Gastrocnemius medialis (tissue), 4 donors: ENCODE measurements at places on chromosomes 1 and 21. TPM values are rescaled to one million over a fixed set of nuclear protein-coding genes. Genes with fewer than 3 reads are reported as not detected.

DNA sequence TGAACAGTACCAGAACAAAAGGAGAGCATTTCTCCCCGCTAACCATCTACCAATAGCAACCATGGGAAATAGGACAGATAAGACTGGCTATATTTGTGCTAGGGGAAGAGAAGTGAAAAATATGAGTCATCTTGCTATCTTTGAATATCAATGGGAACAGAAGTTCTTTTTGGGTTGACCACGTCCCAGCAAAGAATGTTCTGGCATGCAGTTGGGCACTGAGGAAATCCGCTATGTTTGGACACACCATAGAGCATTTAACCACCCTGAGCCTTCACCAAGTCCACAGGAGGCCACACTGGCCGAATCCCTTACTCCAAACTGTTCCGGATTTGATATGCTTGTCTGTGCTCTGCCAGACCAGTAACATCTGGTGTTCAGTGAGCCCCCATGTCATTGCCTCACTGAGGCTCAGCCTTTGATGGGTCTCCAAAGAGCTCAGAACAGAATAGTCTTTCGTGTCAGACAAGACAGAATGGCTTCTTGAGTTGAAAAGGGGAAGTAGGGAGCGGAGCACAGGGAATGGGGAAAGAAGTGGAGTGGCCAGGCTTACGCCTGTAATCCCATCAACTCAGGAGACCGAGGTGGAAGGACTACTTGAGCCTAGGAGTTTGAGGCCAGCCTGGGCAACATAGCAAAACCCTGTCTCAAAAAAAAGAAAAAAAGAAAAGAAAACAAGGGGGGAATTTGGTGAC, 81.4 kb downstream of the SMYD2 start:
- H3K4me1 ChIP-seq, result peaks cover 40% of the 10 kb centered on the region
- H3K36me3 ChIP-seq, result peaks cover 14% of the 10 kb centered on the region

GRCh38 chr1:90821788-90822359, 104.8 kb upstream of the BARHL2 start:
- no peak for DNase-seq
- H3K27ac ChIP-seq, result no peak overlapping the region
- no peaks in the 10 kb centered on the region for H3K4me1 ChIP-seq
- no peaks in the 10 kb centered on the region for H3K27me3 ChIP-seq
- no peak overlapping the region for H3K4me3 ChIP-seq
- no peaks in the 10 kb centered on the region for H3K36me3 ChIP-seq

- no peaks in the 10 kb centered on the region for H3K27me3 ChIP-seq
- DNase-seq, result no peak
- no peaks in the 10 kb centered on the region for H3K36me3 ChIP-seq
- no peak overlapping the region for H3K4me3 ChIP-seq
- H3K4me1 ChIP-seq, result no peaks in the 10 kb centered on the region
Measured at GRCh38 chr1:41409825-41410224, 48.6 kb downstream of the FOXO6 start.

DNA sequence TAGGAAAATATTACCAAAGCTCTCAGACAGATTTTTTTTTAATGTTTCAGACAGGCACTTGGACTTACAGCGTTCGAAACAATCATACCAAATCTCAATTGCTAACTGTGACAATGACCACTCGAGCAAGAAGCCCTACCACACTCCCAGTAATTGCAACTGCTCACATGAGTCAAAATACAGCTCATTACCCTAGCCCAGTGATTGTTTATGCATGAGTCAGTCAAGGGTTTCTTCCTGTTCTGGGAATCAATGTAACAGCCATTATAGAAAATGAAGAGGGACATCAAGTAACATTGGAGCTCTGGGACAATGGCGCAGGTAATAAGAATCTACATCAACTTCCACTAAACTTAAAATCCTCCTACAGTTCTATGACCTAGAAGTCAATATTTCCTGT, 56.1 kb upstream of the SH3GLB1 start:
- H3K27ac ChIP-seq, result no peak overlapping the region
- no peaks in the 10 kb centered on the region for H3K4me1 ChIP-seq
- no peaks in the 10 kb centered on the region for H3K36me3 ChIP-seq
- DNase-seq, result no peak
- no peak overlapping the region for H3K4me3 ChIP-seq
- no peaks in the 10 kb centered on the region for H3K27me3 ChIP-seq

PDPN gene
- total RNA-seq, result 10.0 TPM

SPRR2B gene
- not detected for total RNA-seq

- DNase-seq, result no peak
- H3K4me1 ChIP-seq, result no peaks in the 10 kb centered on the region
- no peak overlapping the region for H3K4me3 ChIP-seq
- H3K27ac ChIP-seq, result no peak overlapping the region
- no peaks in the 10 kb centered on the region for H3K27me3 ChIP-seq
- no peaks in the 10 kb centered on the region for H3K36me3 ChIP-seq
Measured at GRCh38 chr1:99281105-99281504, 16.8 kb downstream of the PLPPR4 start.

SH3BGR gene
- 182 TPM for total RNA-seq

DNA sequence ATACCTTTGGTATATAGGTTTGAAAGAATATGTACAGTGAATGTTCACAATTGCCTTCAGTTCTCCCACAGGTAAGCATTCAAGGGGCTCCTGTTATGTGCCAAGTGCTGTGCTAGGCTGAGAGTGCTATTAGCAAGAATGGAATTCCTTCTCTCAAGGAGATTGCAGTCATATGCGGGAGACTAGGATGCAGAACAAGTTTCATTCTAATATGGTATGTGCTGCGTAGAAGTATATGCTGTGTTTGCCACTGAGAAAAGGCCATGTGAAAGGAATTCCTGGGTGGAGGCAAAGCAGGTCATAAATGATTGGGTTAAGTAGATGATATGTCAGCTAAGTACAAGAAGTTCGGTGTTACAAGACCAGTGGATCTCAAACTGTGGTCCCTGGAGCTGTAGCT, 303.0 kb downstream of the GPATCH2 start:
- no peak for DNase-seq
- no peak overlapping the region for H3K4me3 ChIP-seq
- no peaks in the 10 kb centered on the region for H3K36me3 ChIP-seq
- H3K27ac ChIP-seq, result no peak overlapping the region
- H3K27me3 ChIP-seq, result no peaks in the 10 kb centered on the region
- H3K4me1 ChIP-seq, result no peaks in the 10 kb centered on the region

- H3K27me3 ChIP-seq, result no peaks in the 10 kb centered on the region
- peaks cover 21% of the 10 kb centered on the region for H3K4me1 ChIP-seq
- H3K36me3 ChIP-seq, result peaks cover 23% of the 10 kb centered on the region
- no peak overlapping the region for H3K27ac ChIP-seq
- H3K4me3 ChIP-seq, result no peak overlapping the region
Measured at GRCh38 chr21:46639489-46640386, 4.3 kb downstream of the PRMT2 start.

DNA sequence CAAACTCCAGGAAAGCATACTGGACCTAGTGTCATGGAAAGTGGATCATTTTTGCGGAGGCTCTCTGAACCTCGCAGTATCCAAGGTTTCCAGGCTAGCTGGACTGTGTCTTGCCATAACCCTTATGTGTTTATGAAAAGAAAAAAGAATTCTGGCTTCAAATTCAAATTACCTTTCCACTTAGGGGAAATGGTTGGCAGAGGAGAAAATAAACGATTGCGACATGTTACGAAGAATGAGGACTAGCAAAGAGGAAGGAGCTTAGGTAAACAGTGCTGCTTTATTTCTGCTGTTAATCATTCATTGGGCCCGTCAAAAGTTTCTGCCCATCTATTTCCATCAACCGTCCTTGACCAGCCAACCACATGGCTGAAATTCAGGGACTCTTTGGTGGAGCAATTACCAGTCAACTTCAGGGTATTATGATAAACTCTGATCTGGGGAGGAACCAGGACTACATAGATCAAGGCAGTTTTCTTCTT, at the start of gene C4BPA:
Gene C4BPA (plus strand): TSS at position 342 of the 482 bp plus-strand sequence. CDS start 8,793 bp downstream, outside the sequence.
- no peak for DNase-seq
- H3K27me3 ChIP-seq, result no peaks in the 10 kb centered on the region
- H3K27ac ChIP-seq, result no peak within 1 kb of the TSS

CD247 gene
- not detected for total RNA-seq

CLCA1 gene
- total RNA-seq, result not detected

GRCh38 chr1:21495225-21495820, 13.9 kb upstream of the ALPL start:
- peaks cover 6% of the 10 kb centered on the region for H3K27me3 ChIP-seq
- H3K36me3 ChIP-seq, result no peaks in the 10 kb centered on the region
- H3K4me3 ChIP-seq, result no peak overlapping the region
- no peak overlapping the region for H3K27ac ChIP-seq

DNA sequence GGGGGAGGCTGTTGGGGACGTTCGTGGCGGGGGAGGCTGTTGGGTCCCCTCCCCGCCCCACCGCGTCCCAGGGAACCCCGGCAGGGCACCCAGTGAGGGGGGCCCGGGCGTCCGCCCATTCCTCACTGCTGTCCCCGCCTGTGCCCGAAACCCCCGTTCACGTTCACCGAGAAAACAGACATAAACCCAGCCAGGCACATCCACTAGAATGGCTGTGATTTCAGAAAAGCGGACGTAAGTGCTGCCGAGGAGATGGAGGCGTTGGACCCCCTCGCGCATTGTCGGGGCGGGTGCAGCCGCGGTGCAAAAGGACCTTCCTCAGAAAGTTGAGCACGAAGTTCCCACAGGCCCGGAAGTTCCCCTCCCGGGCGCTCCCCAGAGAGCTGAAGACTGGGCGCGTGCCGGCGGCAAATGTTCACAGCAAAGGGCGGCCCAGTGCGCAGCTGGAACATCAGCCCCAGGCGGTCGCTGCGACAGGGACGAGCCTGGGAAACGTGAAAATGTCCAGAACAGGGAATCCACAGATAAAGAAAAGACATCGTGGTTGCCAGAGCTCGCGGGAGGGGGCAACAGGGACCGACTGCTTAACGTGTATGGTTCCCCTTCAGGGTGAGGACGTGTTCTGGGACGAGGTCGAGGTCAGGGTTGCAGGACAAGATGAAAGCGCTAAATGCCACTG, 18.5 kb upstream of the SAMD11 start:
- H3K36me3 ChIP-seq, result no peaks in the 10 kb centered on the region
- H3K4me1 ChIP-seq, result peaks cover 4% of the 10 kb centered on the region
- DNase-seq, result no peak

DNA sequence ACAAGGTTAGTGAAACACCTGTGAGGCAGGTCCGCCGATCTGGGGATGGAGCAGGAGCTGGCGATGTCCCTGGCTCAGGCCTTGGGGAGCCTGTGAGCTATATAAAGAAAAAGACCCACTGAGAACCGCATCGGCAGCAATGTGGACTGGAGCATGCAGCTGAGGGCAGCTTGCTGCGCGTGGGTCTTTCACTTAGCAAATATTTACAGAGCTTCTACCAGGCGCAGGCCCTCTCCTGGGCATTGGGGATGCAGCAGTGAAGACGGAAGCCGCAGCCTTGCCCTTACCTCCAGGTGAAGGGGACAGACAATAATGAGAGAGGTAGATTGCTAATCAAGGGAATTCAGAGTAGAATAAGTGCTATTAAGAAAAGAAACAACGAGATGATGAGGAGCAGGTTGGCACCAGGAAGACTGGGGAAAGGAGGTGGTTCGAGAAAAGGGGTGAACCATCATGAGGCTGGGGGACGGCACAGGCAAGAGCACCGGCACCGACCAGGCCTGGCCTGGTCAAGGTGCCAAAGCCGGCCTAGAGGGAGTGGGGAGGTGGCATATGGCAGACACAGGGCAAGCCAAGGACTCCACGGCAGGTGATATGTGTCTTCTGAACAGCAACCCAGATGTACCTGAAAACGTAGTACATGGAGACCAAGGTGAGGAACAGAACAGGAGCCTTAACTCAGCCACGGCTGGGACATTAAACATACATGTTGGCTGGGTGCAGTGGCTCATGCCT, 60.7 kb upstream of the PAX7 start:
- H3K27me3 ChIP-seq, result no peaks in the 10 kb centered on the region
- no peaks in the 10 kb centered on the region for H3K36me3 ChIP-seq
- no peaks in the 10 kb centered on the region for H3K4me1 ChIP-seq
- H3K27ac ChIP-seq, result no peak overlapping the region
- H3K4me3 ChIP-seq, result no peak overlapping the region

GRCh38 chr1:19385869-19386591, 73.9 kb downstream of the SLC66A1 start:
- DNase-seq, result no peak
- H3K27ac ChIP-seq, result peak overlapping the region; percentile 49
- H3K4me1 ChIP-seq, result peaks cover 23% of the 10 kb centered on the region
- no peak overlapping the region for H3K4me3 ChIP-seq
- peaks cover 8% of the 10 kb centered on the region for H3K36me3 ChIP-seq

GRCh38 chr1:165117482-165117881, 239.0 kb downstream of the LMX1A start:
- H3K4me1 ChIP-seq, result no peaks in the 10 kb centered on the region
- peaks cover 24% of the 10 kb centered on the region for H3K27me3 ChIP-seq
- DNase-seq, result no peak
- no peak overlapping the region for H3K4me3 ChIP-seq

TMEM82 gene
- total RNA-seq, result 0.33 TPM

GRCh38 chr1:17909634-17910033, 154.5 kb downstream of the ACTL8 start:
- H3K27me3 ChIP-seq, result peaks cover 28% of the 10 kb centered on the region
- no peaks in the 10 kb centered on the region for H3K36me3 ChIP-seq
- DNase-seq, result no peak
- H3K27ac ChIP-seq, result no peak overlapping the region
- no peak overlapping the region for H3K4me3 ChIP-seq
